Activated T-helper 1 cell treated with Interleukin-2 at 50 U/mL for 16 hours (primary cell): ENCODE measurements at places on chromosomes 13 and 19.

GRCh38 chr19:38713865-38714264 lies 30.4 kb downstream of the CAPN12 start:
- no peak for DNase-seq

DNA sequence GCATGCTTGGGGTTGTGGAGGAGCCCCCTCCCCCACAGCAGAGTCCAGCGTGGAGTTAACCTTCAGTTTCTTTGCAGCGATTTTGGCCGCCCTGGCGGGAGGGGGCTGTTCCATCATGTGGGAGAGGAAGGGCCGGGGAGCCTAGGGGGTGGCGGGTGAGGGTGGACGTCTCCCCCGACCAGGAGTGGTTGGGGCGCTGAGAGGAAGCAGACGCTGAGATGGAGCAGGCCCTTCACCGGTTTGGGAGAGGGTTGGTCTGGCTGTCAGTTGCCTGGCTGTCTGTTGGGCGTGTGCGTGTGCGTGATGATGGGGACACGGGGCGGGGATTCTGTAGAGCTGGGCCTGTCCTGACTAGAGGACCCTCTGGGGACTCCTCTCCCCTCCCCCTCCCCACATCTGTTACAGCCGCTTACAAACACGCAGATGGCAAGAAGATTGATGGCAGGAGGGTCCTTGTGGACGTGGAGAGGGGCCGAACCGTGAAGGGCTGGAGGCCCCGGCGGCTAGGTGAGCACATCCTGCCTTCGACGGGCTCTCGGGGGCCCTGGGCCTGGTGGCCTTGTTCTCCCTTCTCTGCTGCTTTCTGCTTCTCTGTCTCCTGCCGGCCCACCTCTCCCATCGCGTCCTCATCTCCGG lies 9.8 kb upstream of the LIN7B start:
- DNase-seq = no peak

DNA sequence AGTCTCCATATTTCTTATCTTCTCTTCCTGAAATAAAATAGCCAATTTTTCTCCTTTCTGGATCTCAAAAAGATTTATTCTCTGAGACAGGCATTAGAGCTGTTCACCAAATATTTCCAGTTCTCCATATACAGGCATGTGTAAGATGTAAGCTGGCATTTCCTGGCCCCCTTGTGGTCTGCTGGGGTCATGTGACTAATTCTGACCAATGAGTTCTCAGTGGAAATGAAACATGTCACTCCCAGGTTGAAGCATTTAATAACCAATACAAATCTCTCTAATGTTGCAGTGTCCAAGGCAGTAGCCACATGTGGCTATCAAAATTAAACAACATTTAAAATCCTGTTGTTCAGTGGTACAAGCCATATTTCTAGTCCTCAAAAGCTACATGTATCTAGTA lies 14.8 kb upstream of the CACNA1A start:
- DNase-seq = no peak

DNA sequence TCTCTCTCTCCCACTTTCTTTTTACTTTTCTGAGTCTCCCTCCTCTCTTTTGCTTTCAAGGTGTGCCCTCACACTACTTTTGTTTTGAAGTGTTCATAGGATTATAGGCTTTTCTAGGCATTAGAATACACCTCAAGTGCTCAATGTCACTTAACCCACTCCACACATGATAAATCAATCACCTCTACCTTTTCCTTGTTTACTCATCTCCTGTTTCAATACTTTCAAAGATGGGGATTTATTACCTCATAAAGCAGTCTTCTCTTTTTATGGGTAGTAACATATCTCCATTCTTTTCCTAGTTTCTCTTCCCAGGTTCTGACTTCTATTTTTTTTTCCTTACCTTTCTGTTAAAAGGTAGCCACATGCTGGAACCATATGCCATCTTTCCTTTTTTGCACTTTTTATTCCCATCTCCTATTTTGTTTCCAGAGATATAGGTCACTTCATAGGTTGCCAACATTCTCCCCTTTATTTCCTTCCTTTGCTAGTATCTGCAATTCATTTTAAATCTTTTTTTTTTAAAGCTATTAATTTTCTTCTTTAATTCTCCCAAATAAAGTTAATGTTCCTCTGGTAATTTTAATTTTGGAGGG lies 137.6 kb upstream of the SLC10A2 start:
- DNase-seq = no peak

- DNase-seq = no peak
Observed at GRCh38 chr13:49643035-49643646, 14.8 kb downstream of the ARL11 start.

DNA sequence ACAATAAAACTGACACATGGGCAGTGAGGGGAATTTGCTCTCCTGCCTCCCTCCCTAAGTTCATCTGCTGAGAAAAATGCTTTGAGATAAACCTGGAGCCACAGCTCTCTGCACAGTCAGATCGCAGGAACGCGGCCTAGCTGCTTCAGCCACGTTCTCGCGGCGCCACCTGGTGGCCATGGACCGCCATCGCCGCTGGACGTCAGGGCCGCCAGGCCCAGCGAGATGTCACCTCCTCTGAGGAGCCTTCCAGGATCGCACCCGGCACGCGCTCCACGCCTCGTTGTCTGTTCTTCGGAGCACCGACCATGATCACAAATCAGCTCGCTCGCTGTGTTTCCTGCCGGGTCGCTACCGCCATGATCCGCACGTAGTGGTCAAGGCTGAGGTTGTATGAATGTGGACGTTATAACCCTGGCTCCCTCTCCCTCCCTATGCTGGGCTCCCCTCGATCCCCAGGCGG lies 20.6 kb upstream of the USP29 start:
- DNase-seq = peak; percentile 4

DNA sequence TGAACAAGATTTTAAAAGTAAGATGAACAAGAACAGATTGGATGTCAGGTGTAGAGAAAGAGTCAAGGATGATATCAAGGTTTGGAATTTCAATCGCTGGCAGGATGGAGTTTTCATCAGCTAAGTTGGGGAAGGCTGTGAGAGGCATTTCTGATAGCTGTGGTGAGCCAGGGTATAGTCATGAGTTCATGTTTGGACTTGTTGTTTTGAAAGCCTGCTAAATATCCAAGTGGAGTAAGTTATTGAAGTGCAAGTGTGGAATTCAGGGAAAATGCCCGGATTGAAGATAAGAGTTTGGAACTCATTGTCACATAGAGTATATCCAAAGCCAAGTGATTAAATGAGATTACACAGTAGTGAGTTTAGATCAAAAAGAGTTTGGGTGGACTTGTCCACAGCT lies 11.0 kb upstream of the EPSTI1 start:
- DNase-seq = no peak

- no peak for DNase-seq
Observed at GRCh38 chr13:114268344-114269280, 12.8 kb upstream of the UPF3A start.

DNA sequence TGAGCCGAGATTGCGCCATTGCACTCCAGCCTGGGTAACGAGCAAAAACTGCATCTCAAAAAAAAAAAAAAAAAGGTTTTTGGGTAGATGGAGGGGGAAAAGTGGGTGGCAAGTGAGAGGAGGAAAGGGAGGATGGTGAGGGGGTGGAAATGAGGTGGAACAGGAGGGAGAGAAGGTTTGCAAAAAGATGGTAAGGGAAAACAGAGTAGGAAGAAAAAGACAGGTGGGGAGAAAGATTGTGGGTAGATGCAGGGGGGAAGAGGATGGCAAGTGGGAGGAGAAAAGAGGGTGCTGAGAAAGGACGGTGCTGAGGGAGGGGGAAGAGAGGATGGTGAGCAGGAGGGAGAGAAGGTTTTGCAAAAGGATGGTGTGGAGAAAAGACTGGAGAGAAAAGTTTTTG lies 57.8 kb upstream of the C1QTNF9B start:
- no peak for DNase-seq

DNA sequence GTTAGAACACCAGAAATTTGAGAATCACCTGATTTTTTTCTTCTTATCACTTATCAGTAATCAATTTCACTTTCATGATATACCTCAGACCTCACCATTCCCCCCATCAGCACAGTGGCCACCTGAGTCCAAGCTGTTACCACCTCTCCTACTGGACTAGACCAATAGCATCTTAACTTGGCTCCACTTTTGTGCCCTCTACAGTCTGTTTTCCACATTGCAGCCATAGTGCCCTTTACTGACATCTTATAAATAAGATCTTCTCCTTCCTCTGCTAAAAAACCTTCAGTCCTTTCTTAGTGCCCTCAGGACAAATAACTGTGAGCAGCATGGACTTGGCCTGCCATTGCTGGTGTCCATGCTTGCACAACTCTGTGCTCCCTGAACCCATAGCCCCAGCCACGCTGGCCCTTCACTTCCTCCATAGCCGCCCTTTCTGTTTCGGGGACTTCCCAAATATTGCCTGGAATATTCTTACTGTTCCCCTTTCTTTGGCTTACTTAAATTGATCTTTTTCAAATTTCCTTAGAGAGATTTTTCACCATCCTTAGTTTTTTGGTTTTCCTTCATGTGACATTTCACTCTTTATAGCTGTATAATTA lies 380.8 kb downstream of the LMO7 start:
- DNase-seq = no peak

GRCh38 chr13:91045351-91046034 lies 302.0 kb upstream of the MIR17HG start:
- DNase-seq = no peak

GRCh38 chr13:32253911-32254399 lies 61.2 kb downstream of the ZAR1L start:
- DNase-seq = no peak

DNA sequence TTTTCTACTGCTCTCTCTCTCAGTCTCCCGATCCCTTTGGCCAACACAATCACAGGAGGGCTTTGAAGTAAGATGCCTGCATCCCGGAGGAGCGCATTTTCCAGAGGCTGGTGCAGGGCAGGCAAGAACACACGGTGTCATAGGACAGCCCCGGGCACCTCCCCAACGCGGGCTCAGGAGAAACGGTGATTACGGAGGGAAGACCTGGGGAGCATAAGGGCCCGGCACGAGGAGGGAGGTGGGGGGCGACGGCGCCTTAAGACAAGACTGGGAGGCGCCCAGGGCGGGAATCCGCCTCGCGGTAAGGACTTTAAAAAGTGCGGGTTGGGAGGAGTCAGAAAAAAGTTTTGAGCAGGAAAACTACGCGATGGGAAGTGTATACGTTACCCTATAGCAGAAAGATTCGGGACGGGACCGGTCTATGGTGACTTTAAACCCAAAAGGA lies 18.7 kb upstream of the ZNF888 start:
- DNase-seq = no peak

- no peak for DNase-seq
Observed at GRCh38 chr19:17202249-17202648, 12.9 kb upstream of the USE1 start.

DNA sequence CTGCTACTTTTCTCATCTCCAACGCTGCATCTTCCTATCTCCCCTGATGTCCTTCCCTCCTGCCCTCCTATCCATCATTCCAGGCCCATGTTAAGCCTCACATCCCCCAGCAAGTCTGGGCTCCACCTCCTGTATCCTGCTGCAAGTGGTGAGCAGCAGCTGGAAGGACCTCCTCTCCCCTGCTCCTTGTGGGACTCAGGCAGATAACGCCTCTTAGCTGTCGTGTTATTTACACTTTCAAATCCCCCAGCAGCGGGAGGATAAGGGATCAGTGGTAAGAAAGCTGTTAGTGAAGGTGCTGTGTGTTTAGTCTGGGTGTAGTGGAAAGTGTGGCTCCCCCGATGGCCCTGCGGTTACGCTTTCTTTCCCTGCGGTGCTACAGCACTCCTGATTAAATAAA lies 211.9 kb downstream of the ZNF536 start:
- DNase-seq = no peak

GRCh38 chr13:74274916-74275315 lies 140.7 kb upstream of the KLF12 start:
- no peak for DNase-seq

DNA sequence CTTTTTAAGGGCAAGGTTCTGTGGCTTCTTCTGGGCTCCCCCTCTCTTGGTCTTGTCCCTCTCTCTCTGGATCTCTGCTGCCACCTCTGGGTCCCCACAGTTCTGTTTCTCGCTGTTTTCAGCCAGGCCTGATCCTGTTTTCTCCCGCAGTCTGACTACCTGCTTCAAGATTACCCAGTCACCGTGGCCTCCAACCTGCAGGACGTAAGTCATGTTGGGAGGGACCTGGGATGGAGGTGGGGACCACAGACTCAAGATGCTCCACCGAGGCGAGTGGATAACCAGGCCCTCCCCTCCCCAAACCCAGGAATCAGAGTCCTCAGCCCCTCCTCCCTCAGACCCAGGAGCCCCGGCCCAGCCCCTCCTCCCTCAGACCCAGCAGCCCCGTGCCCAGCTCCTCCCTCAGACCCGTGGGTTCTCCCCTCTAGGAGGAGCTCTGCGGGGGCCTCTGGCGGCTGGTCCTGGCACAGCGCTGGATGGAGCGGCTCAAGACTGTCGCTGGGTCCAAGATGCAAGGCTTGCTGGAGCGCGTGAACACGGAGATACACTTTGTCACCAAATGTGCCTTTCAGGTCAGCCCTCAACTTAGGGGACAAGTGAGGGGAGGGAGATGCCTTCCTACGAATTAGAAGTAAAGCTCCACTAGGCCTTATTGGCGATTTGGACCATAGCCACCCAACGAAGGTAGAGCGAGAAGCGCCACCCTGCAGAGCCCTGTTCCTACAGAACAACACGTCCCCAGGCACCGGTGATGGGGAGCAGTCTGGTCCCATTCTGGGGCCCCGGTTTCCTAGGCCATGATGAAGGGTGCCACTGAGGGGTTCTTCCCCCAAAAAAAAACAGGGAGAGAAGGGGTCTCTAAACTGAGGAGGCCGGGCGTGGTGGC lies 2.2 kb downstream of the FLT3LG start:
- DNase-seq = peak; percentile 49

DNA sequence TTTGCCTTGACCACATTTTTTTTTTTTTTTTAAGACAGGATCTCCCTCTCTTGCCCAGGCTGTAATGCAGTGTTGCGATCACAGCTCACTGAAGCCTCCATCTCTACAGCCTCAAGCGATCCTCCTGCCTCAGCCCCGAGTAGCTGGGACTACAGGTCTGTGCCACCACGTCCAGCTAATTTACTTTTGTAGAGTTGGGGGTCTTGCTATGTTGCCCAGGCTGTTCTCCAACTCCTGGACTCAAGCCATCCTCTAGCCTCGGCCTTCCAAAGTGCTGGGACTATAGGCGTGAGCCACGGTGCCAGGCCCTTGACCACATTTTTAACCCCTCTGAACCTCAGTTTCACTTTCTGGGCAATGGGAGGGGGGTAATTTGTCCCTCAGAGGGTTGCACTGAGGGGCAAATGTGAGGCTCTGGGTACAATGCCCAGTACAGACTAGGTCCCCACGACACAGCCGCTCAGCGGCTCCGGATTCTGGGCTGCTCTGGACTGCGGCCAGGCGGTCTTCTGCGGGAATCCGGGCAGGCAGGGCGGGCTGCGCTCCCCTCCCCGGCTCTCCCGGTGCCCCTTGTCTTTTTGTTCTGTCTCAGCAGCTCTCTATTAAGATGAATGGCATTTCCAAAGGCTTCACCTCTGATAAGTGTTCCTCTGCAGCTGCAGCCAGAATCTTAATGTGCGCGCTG lies 3.8 kb upstream of the ALOX5AP start:
- DNase-seq = no peak

DNA sequence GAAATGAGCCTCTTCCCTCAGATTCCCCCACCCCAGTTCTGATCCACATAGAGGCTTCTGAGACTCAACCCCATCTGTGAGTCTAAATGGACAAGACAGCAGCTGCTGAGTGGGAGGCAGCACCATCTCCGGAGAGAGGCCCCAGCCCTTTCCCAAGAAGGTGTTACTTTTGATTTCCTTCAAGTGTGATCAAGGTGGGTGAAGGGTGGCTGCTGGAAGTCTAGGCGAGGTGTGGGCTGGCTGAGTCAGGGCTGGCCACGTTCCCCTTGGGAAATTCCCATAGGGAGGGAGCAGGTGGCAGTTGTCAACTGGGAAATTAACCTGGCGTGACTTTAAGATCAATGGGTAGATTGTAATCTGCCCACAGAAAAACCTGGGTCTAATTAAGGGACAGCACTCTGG lies 148.0 kb downstream of the FOXO1 start:
- peak; percentile 13 for DNase-seq
